ENCODE measurements at places on chromosomes 2 and 18.

DNA sequence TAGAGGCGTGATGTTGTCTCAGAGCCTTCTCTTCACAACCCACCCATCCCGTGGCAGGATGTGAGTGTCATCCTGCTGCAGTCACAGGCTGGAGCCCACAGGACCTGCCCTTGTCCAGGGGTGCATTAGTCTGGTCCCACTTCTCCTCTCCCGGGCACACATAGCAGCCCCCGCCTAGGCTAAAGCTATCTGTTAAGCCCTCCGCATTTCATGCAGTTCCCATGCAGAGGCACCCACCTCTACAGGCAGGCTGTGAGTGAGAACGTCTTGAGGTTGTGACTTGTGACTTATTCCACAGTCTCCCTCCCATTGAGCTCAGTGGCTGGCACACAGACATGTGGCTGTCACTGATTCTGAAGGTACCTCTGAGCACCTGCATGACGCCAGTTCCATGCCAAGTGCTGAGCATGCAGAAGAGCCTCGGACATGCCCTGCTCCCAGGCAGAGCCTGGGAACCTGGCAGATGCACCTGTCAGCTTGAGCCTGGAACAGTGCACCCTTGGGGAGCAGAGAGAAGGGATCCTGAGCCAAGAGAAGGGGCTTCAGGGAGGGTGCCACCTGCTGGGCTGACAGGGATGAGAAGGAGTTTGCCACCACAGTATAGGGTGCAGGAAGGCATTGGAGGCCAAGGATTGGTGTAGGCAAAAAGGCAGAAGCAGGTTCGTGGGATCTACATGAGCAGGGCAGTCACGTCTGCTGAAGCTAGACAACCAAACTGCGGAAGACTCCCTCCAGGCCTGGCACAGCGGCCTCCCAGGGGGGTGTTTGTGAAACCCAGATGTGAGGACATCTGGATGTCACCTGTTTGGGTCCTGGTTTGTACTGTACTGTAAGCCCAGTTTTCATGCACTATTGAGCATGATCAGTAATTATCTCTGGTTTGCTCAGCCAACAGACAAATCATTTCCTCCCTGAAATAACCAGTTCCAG is 213.6 kb downstream of the GLI2 start:
- DNase-seq, result peak; percentile 12

DNA sequence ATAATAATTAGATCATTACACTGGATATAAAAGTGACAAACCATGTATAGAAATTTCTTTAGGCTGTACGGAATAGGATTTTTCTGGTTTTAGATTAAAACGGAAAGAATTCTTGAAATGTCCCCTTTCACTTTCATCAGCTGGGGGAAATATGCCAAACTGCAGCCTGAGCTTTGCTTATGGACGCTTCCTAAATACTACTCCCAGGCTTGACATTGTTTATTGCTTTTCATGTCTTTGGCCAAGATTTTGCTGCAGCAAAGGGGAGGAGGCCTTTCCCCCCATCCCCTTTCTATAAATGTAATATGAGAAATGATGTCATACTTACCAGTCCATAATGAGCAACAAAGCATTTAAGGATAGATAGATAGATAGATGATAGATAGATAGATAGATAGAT is 158.4 kb downstream of the MAP2 start:
- DNase-seq, result no peak

GRCh38 chr2:34401186-34401585 is 802.1 kb upstream of the FAM98A start:
- no peak for DNase-seq

DNA sequence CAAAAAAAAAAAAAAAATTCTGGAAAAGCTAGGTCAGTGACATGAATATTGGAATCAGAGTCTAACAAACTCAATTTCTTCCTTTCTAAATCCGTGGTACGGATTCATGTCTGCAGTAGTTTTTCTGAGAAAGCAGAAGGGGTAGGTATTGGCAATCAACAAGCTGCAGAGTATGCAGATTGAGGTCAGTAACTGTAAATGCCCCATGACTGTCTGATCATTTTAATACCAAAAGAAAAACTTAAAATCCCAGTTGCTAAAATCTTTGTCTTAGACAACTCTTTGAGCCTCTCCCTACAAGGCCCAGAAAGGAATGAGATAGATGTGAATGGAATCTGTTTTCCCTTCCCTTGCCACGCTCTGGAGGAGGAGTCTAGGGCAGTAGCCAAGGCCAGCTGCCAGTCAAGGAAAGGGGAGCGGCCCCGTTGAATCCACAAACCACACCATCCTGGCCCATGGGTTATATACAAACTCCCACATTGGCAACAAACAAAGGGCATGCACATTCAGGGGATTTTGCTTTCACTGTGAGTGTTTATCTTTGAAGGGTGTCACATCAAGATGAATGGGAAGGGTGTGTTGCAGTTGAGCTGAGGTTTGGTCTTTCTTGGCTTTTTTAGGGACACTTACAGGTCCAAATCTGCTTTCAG is 6.1 kb upstream of the CASP8 start:
- peak; percentile 70 for DNase-seq

DNA sequence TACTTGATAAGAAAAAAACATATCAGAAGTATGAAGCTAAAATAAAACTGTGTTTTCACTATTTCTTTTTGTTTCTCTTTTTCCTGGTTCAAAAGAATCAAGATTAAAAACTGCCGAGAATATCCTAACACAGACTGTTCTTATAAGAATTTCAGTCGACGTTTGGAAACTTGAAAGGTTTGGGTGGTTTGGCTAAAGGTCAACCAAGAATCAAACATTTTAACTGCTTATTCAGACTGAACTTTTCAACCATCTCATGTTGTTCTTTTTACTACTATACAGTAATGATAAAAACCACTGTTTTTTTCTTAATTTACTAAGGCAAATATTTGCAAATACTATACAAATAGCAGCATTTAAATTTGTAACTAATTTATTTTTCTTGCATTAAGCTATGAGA is 308.5 kb upstream of the TFPI start:
- no peak for DNase-seq

- no peak for DNase-seq
Observed at GRCh38 chr2:43175876-43176275, 50.5 kb downstream of the ZFP36L2 start.

DNA sequence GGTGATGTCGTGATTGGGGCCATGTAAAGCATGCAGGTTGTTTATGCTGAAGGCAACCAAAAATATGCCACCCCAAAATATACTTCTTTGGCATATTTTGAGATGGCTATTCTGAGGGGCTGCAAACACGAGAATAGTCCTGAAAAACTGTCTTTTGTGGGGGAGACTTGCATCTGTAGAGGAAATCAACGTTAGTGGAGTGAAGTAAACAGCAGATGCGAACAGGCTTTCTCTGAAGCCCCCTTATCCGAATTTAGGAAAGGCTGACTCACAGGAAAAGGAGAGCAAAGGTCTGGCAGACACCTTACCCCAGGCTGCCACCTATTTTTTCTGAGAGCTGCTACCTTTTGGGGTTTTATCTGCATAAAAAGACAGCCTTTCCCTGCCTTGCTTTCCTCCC is 44.6 kb upstream of the MSH6 start:
- no peak for DNase-seq

- DNase-seq, result no peak
Observed at GRCh38 chr2:20558391-20559150, 92.3 kb downstream of the HS1BP3 start.

DNA sequence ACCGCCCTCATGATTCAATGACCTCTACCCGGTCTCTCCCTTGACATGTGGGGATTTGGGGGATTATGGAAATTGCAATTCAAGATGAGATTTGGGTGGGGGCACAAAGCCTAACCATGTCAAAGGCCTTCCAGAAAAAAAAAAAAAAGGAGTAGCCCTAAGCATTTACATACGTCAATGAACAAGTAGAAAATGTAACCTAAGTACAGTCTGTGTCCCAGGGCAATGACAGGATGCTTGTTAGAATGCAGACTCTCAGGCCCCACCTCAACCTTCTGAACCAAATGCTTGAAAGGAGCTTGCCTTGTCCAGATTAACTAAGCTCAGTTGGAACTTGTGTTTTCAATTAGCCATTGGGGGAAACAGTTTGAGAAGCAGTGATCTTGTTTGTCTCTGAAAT is 802.1 kb downstream of the CPS1 start:
- no peak for DNase-seq

DNA sequence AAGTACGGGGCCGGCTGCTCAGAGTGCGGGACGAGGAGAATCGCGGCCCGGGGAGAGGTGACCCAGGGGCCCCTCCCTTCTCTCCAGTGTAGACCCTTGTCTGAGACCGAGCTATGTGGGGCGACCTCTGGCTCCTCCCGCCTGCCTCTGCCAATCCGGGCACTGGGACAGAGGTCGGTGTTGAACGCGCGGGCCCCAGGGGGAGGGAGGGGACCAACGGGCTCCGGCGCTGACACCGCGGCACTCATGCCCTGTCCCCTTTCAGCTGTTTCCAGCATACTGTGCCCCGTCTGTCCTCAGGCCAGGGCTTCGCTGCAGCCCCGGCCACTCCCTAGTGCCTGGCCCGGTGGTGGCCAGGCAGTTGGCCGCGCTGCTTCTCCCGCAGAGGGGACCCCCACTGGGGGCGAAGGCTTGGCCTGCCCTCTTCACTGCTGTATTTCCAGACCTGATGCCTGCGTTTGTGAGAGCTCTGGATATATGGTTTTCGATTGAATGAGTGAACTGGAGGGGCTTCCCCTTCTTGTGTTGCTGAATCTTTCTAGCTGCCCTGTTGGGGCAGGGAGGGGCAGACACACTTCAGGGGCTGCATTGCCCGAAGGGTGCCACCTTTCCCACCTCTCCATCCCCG is 809 bp downstream of the DBI start:
- DNase-seq, result peak; percentile 45

DNA sequence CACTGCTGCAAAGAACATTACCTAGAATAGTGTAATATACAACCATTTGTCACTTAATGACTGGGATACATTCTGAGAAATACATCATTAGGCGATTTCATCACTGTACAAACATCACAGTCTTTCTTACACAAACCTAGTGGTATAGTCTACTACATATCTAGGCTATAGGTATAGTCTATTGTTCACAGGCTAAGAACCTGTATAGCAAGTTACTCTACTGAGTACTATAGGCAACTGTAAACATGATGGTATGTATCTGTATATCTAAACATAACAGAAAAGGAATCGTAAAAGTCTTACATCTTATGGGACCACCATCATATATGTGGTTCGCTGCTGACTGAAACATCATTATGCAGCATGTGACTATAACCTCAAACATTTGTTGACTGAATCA is 21.4 kb downstream of the SP3 start:
- no peak for DNase-seq

DNA sequence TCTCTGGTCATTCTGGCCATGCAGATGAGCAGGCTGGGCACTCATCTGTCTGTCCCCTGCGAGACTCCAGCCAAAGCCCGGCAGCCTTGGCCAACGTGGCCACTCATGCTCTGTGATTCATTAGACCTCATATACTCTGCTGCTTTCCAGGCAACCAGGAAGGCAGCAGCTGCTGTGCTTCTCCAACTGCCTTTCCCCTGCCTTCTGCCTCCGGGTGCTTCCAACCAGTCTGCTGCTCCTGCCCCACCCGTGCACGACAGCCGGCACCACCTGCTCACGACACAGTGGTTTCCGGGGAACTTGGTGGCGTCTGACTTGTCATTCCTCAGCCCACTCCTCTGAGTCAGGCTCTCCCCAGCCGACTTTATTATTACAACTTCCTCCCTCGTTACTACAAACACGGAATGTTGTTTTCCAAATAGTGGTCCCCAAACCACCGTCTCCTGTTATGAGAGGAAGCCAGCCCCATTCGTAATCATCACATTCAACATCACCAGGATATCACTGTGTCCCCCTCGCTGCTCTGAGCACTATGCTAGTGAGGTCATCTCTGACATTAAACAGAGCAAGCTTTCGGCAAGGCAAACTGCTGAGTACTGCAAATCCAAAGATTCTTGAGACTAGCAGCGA is 392.4 kb downstream of the ALK start:
- no peak for DNase-seq

GRCh38 chr2:70851704-70852103 is 16.1 kb upstream of the CD207 start:
- DNase-seq, result peak; percentile 73

DNA sequence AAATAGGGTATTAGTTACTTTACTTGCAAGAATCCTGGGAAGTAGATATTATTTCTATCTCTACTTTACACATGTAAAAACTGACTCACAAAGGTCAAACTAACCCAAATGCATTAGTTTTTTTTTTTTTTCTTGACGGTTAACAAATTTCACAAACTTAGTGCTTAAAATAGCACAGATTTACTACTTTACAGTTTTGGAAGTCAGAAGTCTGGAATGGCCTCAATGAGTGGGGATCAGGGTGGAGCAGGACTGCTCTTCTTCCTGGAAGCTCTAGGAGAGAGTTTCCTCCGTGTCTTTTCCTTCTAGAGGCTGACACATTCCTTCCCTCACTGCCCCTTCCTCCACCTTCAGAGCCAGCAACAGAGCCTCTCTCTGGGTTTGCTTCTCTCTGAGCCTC is 117.2 kb downstream of the COL6A3 start:
- DNase-seq, result no peak

Data from KBM-7 (cell line).